HS-5 (cell line): ENCODE measurements at places on chromosomes 5 and 9.

- DNase-seq: no peak
Observed at GRCh38 chr5:159737263-159737662, 179.0 kb upstream of the ADRA1B start.

DNA sequence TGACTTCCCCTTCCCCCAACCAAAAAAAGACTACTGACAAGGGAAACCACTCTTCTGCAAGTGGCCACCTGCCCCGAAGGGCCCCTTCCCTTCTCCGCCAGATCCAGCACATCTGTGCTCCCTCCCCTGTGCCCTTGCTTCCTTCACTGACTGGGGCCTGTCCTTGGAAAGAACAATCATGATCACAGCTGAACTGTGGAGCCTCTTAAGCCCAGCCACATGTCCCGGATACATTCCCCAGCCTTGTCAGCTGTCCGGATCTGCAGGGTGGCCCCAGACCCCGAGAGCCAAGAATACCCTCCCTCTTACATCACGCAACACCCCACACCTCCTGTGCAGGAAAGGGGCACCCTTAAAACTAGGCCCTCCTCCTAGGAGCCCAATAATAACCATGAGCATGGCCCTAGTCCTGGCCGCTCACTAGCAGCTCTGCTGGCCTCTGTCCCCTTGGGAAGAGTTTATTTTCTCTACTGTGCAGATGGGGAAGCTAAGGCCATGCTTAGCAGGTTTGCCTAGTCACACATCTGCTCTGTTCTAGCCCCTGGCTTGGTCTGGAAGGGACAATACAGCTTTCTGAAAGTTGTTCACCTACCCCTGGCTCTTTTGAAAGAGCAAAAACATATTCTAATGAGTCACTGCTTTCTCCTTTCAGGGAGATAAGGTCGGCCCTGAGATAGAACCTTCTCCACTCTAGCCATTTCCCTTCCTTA is 3.8 kb downstream of the SPRY4 start:
- DNase-seq: no peak

DNA sequence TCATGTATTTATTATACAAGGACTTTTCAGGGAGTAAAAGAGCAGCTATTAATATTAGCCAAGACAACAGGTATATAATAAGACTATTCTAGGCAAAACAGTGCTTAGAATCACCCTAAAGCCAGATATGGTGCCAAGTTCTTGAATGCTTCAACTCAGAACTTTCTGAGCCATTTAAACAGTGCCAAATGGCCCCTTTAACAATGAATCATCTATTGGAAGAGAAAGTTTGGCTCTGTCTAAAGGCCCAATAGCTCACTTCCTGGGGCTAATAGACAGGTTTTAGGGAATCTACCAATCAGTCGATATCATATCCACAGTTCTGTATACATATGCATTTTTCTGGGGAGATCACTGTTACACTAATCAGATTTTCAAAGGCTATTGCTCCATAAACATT is 42.9 kb downstream of the ZNF474 start:
- no peak for DNase-seq

- DNase-seq: no peak
Observed at GRCh38 chr5:138843316-138844124, 31.6 kb downstream of the LRRTM2 start.

GRCh38 chr5:148776780-148777179 is 49.6 kb upstream of the ADRB2 start:
- peak; percentile 80 for DNase-seq

DNA sequence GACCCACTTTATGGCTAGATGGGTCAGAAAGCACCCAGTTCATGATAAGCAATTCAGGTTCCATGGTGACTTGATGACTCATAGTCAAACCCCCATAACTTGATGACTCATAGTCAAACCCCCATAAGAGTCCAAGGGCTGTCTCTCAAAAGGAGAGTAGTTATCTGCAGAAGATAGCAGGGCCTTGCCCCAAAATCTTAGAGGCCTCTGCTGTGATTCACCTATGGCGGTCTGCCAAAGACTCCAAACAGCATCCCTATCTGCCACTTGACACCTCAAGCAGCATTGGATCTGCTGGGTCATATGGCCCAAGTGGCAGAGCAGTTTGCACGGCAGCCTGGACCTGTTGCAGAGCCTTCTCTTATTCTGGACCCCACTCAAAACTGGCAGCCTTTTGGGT is 395.2 kb upstream of the KIF2A start:
- peak; percentile 4 for DNase-seq

GRCh38 chr5:2199697-2200096 is 317.0 kb upstream of the IRX4 start:
- DNase-seq: no peak

DNA sequence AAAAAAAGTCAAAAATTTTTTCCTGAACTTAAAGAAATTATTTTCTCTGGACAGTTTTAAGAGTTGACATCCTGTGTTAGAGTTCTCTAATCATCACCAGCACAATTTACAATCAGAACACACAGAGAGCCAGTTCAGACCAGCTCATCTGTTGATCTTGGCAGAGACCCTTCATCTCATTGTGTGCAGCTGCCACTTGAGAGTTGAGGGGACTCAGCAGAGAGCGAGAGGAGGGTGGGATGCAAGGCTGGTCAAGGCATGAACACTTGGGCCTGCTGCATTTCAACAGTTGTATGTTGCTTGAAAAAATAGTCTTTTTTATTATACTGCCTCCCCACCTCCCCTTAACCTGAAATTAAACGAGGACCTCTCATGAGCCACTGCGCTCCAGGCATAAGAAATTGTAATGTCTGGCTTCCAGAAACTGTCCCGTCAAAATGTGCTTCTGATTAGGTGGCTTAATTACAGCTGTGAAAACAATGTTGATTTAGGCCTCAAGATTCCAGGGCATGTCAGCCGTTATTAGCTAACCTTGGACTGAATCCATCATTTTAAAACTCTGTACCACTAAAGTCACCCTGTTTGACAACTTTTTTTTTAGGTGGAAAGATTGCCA is 383.6 kb downstream of the CCDC171 start:
- DNase-seq: peak; percentile 14

DNA sequence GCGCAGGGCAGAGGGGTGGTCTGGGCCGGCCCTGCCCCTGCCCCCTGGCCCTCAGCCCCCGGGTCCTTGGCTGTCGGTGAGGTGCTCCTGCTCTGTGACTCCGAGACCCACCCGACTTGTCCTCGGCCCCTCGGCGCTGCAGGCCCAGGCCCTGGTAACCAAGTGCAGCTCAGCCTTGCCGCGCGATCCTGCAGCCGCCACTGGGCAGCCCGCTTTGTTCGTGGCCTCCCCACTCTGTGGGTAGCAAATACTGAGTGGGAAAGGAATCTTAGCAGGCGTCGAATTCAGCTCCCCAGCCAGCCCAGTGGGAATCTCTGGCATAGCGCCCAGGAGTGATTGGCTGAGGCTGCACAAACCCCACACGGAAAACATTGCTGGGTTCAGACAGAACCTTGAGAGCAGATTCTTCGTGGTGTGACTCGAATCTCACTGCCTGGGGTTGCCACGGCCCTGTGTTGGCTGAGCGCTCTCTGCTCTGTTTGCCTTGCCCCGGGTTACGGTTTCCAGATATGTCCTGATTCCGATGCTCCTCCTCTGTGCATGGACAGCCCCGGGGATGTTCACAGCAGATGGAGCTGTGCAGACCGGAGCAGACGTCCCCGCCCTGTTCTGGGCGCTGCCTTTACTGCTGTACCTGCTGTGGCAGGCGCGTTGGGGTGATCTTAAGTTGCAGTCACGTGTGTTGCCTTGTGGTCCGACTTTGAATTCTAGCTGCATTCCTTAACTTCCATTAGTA is 13.4 kb upstream of the EXOC3 start:
- DNase-seq: no peak

DNA sequence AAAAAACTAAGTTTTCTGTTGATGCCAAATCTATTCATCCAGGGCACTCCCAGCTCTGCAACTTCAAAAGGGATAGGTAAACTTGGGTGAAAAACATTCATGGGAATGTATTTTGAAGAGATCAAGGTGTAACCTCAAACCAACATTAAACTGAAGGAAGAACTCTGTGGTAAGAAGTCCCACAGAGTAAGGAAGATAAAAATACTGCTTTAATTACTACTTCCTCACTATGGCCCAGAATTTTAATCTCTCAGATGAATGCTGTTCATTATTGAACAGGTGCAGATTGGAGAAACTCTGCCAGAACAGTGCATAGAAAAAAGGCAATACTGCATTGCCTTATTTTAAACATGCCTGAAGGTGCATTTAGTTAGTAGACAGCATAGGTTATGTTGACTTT is 37.6 kb upstream of the ANXA1 start:
- no peak for DNase-seq

- DNase-seq: no peak
Observed at GRCh38 chr5:78467752-78468357, 107.4 kb downstream of the SCAMP1 start.

DNA sequence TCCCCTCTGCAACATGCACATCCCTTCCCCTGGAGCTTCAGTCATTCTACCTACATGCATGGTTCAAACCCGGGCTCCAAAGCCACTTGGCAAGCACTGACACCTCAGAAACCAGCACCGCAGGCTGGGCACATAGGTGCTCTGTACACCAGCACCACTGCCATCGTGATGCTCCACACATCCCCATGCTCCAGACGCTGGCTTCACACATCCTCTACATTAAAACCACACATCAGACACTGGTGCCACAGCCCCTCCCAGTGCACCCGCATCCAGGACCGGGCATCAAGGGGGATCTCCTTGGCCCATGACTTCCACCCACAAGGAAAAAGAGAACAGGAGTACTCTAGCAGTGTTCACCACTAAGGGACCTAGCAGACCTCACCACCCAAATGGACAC is 787.7 kb downstream of the CDH18 start:
- no peak for DNase-seq

- DNase-seq: peak; percentile 34
Observed at GRCh38 chr9:98971168-98971914, 27.6 kb downstream of the COL15A1 start.

DNA sequence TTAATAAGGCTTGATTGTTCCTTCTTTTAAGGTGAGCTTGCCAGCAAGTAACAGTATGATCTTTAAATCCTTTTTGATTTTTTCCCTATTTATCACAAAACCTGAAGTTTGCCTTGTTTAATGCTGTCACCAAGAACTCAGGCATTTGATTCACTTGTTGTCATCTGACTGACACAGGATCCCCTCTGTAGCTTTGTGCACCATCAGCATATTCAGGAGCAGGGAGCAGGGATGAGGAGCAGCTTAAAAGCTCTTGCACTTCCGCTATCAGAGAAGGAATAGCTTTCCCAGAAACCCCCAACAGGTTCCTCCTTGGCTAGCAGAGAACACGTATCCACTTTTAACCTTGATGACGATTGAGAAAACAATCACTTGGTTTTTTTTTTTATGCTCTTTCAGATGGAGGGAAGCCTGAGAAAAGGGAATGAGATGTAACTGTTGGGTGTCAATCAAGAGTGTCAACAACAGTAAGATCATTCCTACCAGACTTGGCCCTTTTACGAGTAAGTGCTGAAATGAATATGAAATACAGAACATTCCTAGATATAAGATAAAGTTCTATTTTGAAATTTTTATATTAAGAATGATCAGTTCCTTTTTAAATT is 433.1 kb upstream of the CDH18 start:
- DNase-seq: no peak

DNA sequence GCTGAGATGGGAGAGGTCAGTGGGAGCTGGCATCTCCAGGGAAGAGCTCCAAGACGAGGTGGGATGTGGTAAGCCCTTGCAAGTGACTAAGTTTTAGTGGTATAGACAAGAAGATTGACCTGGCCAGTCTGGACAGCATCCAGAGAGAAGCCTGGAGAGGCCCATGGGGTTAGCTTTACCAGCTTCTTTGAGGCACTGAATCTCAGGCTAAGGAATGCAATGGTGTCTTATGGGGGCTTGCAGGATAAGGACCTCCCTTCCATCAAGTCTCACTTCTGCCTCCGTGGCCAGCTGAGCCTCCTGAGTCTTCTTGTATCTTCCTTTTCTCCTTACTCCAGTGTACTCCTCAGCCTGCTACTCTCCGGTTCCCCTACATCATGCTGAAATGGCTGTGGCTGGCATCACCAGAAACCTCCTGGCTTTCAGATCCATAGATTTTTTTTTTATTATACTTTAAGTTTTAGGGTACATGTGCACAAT is 56.5 kb upstream of the JADE2 start:
- no peak for DNase-seq

DNA sequence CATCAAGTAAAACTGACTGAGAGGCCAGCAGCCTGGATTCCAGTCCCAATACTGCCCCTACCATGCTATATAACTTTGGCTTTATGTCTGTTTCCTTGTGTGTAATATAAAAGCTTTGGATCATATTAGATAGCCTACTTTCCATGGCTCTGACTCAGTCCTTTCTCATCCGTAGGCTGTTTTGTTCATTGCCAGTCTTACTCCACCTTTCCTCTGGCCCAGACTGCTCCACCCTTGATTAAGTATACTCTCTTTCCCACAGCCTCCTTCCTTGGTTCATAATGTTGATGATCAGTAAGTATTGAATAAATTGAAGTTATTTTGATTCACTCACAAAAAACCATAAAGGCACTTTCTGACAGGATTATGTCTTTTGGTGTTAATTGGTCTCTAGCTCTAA is 1.5 kb upstream of the MRPS30 start:
- DNase-seq: no peak

GRCh38 chr9:7560669-7561305 is 238.8 kb downstream of the DMAC1 start:
- no peak for DNase-seq

DNA sequence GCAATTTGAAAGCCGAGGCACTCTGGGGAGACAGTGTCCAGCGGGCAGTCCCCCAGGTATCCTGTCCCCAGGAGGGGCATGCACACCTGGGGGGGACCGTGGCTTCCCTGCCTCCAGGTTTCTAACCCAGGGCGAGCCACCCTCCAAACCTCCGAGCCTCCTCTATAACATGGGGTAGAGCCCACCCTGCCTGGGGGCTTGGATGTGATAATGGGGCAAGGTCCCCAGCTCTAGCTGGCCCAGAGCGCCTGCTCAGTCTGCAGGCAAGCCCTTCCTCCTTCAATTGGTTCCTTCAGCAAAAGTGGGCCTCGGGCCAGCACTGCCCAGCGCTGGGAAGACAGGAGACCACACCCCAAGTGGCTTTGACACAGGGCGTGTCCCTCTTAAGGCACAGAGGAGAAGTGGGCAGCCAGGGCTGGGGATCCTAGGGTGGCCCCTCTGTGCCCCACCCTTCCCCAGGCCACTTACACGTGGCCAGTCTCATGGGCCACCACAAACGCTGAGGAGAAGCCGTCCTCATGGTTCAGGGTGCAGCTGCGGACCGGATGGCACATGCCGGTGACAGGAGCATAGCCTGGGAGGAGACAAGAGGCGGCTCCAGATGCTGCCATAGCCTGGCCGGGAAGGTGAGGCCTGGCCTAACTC is 94.3 kb downstream of the ZNF354C start:
- no peak for DNase-seq

DNA sequence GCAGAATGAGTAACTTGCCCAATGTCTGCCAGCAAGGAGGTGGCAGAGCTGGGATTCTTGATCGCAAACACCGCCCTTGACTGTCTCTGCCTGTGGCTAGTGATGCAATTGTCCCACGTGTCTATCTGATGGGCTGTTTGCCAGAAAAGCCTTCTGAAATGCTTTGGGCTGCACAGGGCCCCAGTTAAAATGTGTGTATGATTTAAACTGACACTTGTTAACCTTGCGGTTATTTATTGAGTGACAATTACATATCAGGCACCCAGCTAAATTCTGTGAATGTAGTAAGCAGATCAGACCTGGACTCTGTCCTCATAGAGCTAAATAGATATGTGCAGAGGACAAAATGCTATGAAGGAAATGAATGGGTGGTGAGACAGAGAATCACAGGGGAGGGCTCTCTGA is 11.6 kb upstream of the IL12B start:
- DNase-seq: peak; percentile 24
